ENCODE measurements at places on chromosomes 7 and 10.

- no peak for DNase-seq
Observed at GRCh38 chr7:12801107-12801506, 113.7 kb downstream of the ARL4A start.

DNA sequence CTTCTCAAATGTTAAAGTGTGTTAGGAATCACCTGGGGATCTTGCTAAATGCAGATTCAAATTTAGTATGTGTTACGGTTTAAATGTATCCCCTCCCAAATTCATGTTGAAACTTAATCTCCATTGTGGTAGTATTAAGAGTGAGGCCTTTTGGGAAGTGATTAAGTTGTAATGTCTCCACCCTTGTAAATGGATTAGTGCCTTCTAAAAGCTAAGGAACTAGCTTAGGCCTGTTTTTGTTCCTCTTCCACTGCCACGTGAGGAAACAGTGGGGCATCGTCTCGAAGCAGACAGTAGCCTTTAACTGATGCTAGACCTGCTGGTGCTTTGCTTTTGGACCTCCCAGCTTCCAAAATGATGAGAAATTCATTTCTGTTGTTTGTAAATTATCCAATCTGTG lies 52.3 kb upstream of the SEMA3D start:
- no peak for DNase-seq

GRCh38 chr10:89389254-89389653 lies 3.2 kb upstream of the IFIT1 start:
- no peak for DNase-seq

DNA sequence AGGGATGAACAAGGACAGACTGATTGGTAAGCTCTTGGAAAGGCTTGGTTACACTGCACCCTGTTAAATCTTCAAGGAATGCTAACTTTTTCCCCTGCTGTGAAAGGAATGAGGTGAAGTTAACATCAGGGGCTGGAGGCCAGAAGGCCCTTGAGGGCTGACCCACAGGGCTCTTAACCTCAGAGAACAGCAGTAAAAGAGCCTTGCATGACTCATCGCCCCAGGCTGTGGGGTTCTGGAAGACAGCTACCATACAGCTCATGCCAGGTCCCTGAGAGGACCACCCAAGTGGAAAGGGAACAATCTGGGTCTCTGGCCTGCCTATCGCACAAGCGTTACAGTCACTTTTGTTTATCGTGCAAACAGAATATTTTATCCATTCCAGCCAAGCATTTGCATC lies 54.4 kb downstream of the CYP2C9 start:
- DNase-seq, result no peak

- DNase-seq, result no peak
Observed at GRCh38 chr10:78947226-78947625, 121.5 kb upstream of the ZMIZ1 start.

- no peak for DNase-seq
Observed at GRCh38 chr10:61073391-61073790, 129.4 kb upstream of the RHOBTB1 start.

GRCh38 chr7:88267421-88267820 lies 39.3 kb downstream of the STEAP4 start:
- DNase-seq, result no peak

DNA sequence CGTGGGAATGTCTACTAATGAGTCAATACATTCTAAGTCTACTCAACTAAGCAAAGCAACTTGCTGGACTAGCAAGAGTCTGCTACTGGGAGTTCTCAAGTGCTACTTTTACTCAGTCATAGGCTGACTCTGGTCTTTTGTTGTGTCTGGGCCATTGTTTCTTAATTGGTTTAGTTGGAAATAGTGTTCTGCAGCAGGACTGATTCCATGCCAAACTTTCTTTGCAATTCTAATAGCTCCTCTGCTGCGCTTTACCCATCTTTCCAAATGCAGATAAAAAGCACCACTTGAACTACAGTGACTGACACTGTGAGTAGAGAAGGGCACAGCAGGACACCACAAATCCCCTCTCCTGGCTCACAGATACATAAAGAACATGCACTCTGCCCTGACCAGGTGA lies 125.7 kb downstream of the CD36 start:
- no peak for DNase-seq

- DNase-seq, result no peak
Observed at GRCh38 chr7:92830532-92831110, 5.8 kb downstream of the CDK6 start.

- no peak for DNase-seq
Observed at GRCh38 chr10:8146650-8147049, 92.2 kb downstream of the GATA3 start.

DNA sequence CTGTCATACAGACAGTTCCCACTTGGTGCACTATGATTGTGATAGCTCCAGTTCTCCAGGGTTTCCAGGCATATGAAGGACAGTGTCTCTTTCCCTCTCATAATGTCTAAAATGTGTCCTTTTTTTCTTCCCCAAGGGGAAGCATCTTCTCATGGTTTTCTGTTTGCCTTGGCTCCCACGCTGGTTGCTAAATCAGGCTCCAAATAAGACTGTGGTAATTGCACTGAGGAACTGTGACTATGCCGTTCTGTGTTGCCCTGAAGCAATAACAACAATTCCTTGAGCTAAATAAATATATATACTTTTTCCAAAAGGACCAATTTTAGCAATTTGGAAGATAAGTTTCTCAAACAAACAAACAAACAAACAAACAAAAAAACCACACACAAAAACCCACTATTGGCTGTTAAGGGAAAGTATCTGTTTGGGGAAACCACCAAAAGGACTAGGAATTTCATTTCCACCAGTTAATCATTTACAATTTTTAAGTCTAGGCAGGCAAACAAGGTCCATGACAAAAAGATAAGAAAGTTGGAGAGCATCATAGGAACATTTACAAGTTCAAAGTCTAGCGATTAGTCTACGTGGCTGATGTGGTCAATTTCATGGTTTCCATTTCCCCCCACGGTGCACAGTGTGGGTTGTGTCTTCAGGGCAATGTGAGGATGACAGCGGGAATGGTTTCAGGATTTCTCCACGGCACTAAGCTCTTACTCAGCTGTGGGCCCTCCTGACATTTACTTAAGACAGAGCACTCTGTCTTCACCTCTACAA lies 62.4 kb downstream of the THNSL1 start:
- no peak for DNase-seq

- no peak for DNase-seq
Observed at GRCh38 chr7:80213814-80214213, 79.2 kb downstream of the GNAI1 start.

- DNase-seq, result peak; percentile 17
Observed at GRCh38 chr7:157018328-157018996, 8.0 kb upstream of the MNX1 start.

GRCh38 chr10:29646238-29646902 lies 11.6 kb upstream of the SVIL start:
- DNase-seq, result no peak

- no peak for DNase-seq
Observed at GRCh38 chr10:75646916-75647315, 215.5 kb downstream of the LRMDA start.

DNA sequence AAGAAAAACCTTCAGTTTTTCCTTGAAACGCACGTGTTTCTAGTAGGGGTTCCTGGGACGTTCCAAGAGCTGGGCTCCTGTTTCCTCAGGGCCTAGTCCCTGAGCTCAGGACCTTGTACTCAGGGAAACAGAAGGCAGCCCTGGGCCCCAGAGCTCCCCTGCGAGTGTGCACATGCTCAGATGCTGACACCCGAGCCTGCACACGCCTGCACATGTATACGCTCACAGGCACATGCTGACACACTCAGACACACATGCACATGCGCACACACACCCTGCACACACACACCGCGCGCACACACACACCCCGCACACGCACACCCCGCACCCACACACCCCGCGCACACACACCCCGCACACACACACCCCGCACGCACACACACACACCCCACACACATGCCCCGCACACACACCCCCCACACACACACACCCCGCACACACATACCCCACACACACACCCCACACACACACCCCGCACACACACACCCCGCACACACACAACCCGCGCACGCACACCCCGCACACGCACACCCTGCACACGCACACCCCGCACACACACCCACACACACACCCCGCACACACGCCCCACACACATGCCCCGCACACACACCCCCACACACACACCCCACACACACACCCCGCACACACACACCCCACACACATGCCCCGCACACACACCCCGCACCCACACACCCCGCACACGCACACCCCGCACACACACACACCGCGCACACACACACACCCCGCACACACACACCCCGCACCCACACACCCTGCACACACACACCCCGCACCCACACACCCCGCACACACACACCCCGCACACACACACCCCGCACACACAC lies 52.2 kb downstream of the CALML3 start:
- no peak for DNase-seq

GRCh38 chr10:132876131-132876860 lies 66.1 kb downstream of the CFAP46 start:
- no peak for DNase-seq
